ENCODE measurements at places on chromosomes 3 and 15. TPM values are rescaled to one million over a fixed set of nuclear protein-coding genes. Genes with fewer than 3 reads are reported as not detected.

- DNase-seq: no peak
These were observed 482.5 kb upstream of the TBL1XR1 start for GRCh38 chr3:177679568-177680471.

NANOGP8 gene
- not detected for total RNA-seq

GRCh38 chr3:110628650-110629301 lies 442.8 kb upstream of the NECTIN3 start:
- DNase-seq: no peak

SLC27A2 gene
- not detected for total RNA-seq

CHRNA3 gene
- total RNA-seq: not detected

GRCh38 chr3:55692295-55692956 lies 205.3 kb upstream of the WNT5A start:
- no peak for DNase-seq

CLDN18 gene
- not detected for total RNA-seq

INO80 gene
- 31.4 TPM for total RNA-seq

Measured in Karpas-422 (cell line).